ENCODE measurements at places on chromosomes 7 and 10. TPM values are rescaled to one million over a fixed set of nuclear protein-coding genes. Genes with fewer than 3 reads are reported as not detected.

The TAS2R41 gene
- 0.78 TPM for total RNA-seq

The LRWD1 gene
- total RNA-seq, result 9.8 TPM

The TSPAN33 gene
- total RNA-seq, result 8.2 TPM

The ASB10 gene
- total RNA-seq, result not detected

The SLC26A3 gene
- not detected for total RNA-seq

DNA sequence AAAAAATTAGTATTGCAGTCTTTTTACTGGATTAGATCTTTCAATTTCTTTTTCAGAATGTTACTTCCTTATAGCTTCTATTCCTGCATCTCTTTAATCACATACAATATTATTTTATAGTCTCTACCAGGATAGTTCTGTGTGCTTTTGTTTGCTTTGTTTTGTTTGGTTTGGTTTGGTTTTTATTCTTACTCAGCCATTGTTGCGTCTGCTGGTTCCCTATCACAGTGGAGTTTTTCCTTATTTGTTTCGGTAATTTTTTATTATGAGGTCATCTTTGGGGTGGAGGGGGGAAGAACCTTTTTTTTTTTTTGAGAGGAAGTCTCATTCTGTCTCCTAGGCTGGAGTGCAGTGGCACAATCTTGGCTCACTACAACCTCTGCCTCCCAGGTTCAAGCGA, 9.0 kb upstream of the BAIAP2L1 start:
- no peak for DNase-seq

- no peak for DNase-seq
These were observed 40.3 kb downstream of the RGS10 start for GRCh38 chr10:119502209-119502608.

DNA sequence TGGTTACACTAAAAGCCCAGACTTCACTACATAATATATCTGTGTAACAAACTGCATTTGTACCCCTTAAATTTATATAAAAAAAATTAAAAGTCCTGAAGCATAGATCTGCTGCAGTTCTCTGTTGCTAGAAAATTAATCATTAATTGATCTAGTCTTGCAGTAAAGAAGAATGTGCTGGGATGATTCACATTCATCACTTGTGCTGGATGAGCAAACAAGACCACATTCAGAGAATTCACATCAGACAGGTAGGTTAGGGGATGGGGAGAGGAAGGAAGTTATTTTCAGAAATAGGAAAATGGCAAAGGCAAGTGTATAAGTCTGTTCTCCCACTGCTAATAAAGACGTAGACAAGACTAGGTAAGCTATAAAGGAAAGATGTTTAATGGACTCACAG, 1019.0 kb downstream of the KCNMA1 start:
- no peak for DNase-seq

DNA sequence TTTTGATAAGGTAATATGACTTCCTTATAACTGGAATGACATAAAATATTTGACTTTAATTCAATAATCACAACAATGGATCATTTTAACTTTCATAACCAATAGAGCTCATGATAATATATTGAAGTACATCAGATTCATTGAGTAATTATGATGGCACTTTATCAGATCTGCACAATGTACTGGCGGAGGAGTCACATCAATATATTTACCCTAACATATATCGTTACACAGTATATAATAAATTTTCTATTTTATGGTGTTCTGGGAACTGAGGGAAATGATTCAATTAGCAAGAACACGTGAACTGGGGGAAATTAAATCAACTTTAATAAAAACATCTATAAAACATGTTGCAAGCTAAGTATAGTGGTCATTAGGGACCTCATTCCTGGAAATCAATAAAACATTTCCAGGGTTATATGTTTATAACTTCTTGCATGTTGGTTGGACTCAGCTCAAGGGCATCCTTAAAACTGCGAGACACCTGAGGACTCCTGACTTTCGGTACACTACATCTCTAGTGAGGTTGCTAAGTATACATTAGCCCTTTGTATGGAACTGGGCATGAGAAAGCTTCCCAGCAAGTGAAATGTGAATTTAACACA, 254.0 kb downstream of the KCND2 start:
- DNase-seq, result no peak

GRCh38 chr7:20193242-20193777, 23.9 kb downstream of the MACC1 start:
- no peak for DNase-seq
